ENCODE measurements at places on chromosomes 7 and 10.

GRCh38 chr10:49081547-49082275 is 33.6 kb downstream of the VSTM4 start:
- DNase-seq = no peak

DNA sequence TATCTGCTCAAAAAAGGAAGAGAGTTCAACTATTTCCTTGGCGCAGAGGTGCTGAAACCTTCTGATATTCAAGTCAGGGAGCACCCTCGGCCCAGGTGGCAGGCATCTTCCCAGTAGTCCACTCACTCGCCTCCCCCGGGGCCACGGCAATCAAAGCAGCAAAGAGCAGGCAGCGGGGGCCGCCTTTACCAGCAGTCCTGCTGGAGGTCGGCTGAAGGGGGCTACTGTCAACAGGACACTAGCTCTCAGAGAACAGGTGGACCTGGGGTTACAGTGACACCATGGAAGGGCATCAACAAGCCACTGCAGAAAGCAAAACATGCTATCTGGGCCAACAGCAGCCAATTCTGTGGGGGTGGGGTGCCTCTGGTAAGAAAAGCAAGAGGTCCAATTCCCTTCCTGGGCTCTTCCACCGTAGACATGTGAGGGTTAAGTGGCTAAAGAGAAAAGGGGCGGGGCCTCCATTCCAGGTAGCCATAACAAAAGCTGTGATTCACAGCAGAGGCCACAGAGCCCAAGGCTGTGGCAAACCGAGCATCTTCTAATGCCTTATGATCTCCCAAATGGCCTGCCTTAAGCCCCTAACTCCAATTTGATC is 9.4 kb downstream of the FZD9 start:
- no peak for DNase-seq

DNA sequence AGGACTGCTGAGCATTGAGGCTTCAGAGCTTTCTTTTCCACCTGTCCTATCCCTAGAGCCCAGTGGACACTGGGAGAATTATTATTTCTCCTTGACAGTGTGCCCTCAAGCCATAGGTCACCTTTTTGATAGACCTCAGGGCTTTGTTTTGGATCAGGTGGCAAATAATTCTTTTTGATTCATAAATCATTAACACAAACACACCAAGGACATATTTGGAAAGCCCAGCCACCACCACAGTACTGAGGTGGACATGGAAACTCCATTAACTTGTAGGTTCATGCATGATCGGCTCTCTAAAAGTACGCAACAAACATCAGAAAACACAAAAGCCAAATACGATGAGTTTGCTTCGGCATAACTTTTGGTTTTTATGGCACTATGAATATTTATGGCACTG is 17.8 kb upstream of the PLEKHS1 start:
- no peak for DNase-seq

GRCh38 chr7:102942181-102942866 is 29.5 kb downstream of the LRRC17 start:
- no peak for DNase-seq

DNA sequence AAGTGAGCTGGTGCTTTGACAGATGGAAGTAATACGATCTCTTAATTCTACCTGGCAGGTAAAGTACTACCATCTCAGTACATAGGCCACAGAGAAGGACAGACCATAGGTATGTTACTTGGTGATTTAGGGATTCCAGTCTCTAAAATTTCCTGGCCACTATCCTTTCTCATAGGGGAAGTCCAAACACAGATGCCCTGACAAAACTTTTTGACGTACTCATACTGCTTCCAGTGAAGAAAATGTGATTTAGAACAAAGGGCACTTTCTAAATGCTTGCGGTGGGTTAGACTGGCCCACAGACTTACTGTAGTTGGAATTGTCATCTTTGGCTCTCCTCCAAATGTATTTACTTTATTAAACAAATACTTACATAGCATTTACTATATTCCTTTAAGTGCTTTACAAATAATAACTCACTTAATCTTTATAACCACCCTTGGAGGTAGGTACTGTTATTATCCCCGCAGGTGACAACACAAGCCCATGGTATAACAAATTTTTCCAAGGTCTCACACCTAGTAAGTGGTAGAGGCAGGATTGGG is 3.0 kb downstream of the PI4K2A start:
- no peak for DNase-seq

DNA sequence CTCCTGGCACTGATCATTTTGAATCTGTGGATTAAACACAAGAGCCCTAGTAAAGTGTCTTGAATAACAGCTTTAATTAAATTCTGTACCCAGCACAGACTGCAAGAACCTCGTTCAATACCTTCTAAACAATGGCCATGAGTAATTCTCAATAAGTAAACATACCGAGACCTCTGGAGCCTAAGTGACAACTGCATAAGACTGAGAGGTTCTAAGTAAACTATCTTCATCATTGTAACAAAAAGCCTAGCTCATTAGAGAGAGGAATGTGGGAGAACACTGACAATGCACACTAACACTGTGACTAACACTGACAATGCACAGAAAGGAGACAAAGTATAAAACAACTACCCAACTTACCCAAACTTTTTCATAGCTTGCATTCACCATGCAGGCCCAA is 117.4 kb downstream of the ELAPOR2 start:
- DNase-seq = no peak

GRCh38 chr7:119964788-119965542 is 308.0 kb upstream of the KCND2 start:
- no peak for DNase-seq

DNA sequence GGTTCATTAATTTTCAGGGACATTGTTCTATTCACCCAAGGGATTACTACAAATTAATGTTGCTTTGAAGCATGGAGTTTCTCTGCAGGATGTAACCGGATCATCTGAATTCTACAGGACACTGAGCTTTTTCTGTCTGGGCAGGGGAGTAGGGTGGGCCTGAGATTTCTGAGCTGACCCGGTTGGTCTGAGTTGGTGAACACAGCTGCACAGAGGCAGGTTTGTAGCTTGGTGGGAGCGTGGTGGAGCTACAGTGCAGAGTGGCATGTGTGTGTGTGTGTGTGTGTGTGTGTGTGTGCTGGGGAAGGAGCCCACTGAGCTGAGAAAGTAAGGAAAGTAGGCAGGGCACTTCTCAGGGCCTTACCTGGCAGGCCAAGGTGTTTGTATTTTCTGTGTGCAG is 62.6 kb downstream of the SH2D4B start:
- no peak for DNase-seq

GRCh38 chr7:132614428-132615318 is 38.4 kb upstream of the PLXNA4 start:
- DNase-seq = no peak

- no peak for DNase-seq
Measured at GRCh38 chr7:144791488-144791887, 44.4 kb downstream of the TPK1 start.

GRCh38 chr10:60643874-60644273 is 134.4 kb upstream of the CDK1 start:
- no peak for DNase-seq

GRCh38 chr7:64618785-64619456 is 47.0 kb upstream of the ZNF107 start:
- no peak for DNase-seq

- DNase-seq = no peak
Measured at GRCh38 chr7:15821484-15822427, 135.3 kb upstream of the MEOX2 start.

GRCh38 chr7:37117292-37117691 is 331.4 kb downstream of the ELMO1 start:
- DNase-seq = no peak

GRCh38 chr10:29132551-29133111 is 156.2 kb upstream of the LYZL1 start:
- no peak for DNase-seq

DNA sequence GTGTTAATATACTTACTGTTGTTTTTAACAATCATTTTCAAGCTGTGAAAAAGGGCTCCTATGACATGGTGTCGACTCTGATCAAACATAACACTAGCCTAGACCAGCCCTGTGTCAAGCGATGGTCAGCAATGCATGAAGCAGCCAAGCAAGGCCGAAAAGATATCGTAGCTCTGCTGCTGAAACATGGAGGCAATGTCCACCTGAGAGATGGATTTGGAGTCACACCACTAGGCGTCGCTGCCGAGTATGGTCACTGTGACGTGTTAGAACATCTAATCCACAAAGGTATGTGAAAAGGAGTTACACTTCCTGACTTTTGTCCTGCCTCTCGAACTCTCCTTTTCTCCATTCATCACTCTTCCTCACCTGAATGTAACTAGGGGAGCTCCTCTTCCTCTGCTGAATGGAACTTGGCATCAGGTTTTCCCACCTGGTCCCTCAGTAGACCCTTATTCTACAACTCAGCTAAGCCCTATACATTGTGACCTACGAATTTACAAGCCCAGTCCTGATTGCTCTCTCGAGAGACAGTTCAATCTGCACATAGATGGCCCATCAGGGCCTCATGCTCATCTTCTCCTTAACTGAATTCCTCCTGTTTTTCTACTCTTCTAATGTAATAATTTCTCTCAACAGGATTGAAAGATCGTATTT is 23.0 kb downstream of the ASB15 start:
- DNase-seq = peak; percentile 29

GRCh38 chr10:110931769-110932381 is 12.5 kb downstream of the SHOC2 start:
- DNase-seq = no peak

All from activated T-helper 9 cell treated with anti-CD3 and anti-CD28 coated beads, Interleukin-2, amount 50 U/mL, for 16 hours (primary cell).